ENCODE measurements at places on chromosomes 3 and 15.
A peak's percentile ranks its signal among the peaks of the same experiment; 100 is the strongest.

GRCh38 chr3:170725285-170725731 is 139.4 kb upstream of the SLC7A14 start:
- no peak for DNase-seq

GRCh38 chr3:111112913-111113312 is 41.3 kb downstream of the NECTIN3 start:
- DNase-seq, result no peak

- no peak for DNase-seq
These were observed 723.9 kb upstream of the ZNF385D start for GRCh38 chr3:22474706-22475445.

GRCh38 chr3:128297401-128298138 is 144.3 kb downstream of the EEFSEC start:
- peak; percentile 57 for DNase-seq

- no peak for DNase-seq
These were observed 37.8 kb downstream of the EOMES start for GRCh38 chr3:27684302-27684701.

GRCh38 chr3:159821110-159821509 is 167.5 kb upstream of the IL12A start:
- no peak for DNase-seq

Data from ureter (tissue), 1 donor.